Omental fat pad (tissue), 4 donors: ENCODE measurements at places on chromosomes 7 and 10. TPM values are rescaled to one million over a fixed set of nuclear protein-coding genes. Genes with fewer than 3 reads are reported as not detected.

ADCYAP1R1 gene
- 60.4 TPM for total RNA-seq

METTL27 gene
- total RNA-seq = 5.7 TPM

PPP1R17 gene
- total RNA-seq = not detected

TSPAN15 gene
- total RNA-seq = 141 TPM

LIPN gene
- total RNA-seq = 1.4 TPM

NUP42 gene
- total RNA-seq = 27.4 TPM

MBLAC1 gene
- total RNA-seq = 1.9 TPM

CALML5 gene
- total RNA-seq = not detected
